Breast epithelium (tissue), 4 donors: ENCODE measurements at places on chromosomes 11 and 22. TPM values are rescaled to one million over a fixed set of nuclear protein-coding genes. Genes with fewer than 3 reads are reported as not detected.

DNA sequence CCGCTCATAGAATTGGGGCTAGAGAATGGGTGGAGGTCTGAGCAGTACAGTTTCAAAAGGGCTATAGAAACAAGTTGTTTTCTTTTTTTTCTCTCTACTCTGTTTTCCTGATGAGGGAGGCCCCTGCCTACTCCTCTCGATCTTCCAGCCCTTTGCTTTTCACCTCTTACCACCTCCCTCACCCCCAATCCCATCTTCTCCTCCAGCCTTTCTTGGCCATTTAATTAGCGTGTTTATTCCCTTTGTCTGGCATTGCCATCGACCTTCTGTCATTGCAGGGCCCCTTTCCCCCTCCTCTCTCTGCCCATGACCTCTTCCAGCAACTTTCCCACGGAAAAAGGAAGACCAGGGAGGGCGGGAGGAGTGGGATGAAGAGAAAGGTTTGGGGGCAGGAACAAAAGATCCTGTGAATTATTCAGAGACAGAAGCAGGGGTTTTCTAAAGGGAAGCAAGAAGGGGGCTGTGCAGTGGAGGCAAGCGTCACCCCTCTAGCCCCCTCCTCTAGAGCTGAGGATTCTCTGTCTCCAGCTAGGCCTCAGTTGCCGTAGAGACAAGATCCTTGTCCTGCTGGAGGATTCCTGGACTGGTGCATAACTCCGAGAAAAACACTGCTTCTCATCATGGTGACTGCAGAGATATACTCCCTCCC lies 12.9 kb downstream of the DTX4 start:
- H3K36me3 ChIP-seq, result no peaks in the 10 kb centered on the region
- peak overlapping the region; percentile 81 for H3K27ac ChIP-seq
- peaks cover 9% of the 10 kb centered on the region for H3K4me1 ChIP-seq
- H3K27me3 ChIP-seq, result no peaks in the 10 kb centered on the region
- no peak overlapping the region for H3K4me3 ChIP-seq
- DNase-seq, result no peak

DNA sequence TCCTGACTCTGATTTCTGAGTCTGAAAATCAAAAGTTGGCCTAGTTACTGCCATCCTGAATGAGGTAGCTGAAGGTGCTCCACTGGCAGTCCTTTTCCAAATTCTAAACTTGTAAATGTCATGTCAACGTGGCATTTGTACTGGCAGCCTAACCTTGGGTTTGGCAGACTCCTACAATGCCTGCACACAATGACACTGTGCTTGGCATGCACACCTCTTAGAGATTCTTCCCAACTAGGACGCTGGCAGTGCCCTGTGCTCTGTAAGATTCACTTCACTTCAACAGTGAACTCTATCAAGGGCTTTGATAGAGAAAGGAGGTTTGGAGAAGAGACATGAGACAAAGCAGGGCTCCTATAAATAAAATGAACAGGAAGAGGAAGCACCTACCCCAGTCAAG lies 21.9 kb upstream of the PPP2R1B start:
- DNase-seq, result no peak
- H3K36me3 ChIP-seq, result no peaks in the 10 kb centered on the region
- no peak overlapping the region for H3K27ac ChIP-seq
- no peaks in the 10 kb centered on the region for H3K4me1 ChIP-seq
- H3K4me3 ChIP-seq, result no peak overlapping the region

DNA sequence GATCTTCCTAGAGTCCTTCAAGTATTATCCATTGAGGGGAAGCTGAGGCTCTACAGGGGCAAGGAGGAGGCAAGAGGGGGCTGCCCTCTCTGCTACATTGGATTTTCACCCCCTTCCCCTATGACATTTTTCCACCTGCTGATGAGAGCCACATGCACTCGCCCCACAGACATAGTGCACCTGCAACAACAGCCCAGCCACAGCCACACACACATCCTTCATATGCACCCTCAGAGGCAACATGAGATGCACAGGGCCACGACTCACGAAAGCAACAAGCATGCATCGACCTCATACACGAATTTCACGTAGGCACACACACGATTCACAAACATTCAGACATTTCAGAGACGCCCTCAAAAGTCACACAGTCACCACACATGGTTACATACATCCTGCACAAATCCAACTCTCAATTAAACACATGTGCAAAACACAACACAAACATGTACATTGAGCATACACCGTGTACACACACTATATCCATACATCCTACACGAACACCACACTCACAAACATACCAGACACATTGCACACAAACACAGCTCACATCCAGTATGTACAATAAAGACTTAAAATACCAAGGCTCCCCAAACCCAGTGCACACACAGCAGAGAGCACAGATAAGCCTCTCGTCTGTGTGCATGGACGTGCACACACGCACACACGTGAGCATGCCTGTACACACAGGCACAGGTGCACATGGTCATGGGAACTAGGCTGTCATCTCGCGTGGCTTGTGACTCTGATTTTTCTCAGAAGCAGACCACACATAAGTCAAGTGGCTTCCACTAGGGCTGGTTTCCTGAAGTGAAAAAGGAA lies 6.3 kb upstream of the LRRC32 start:
- H3K4me1 ChIP-seq, result no peaks in the 10 kb centered on the region
- no peak overlapping the region for H3K27ac ChIP-seq
- no peaks in the 10 kb centered on the region for H3K27me3 ChIP-seq

GRCh38 chr22:34992672-34993071 lies 73.3 kb upstream of the ISX start:
- no peak overlapping the region for H3K4me3 ChIP-seq
- H3K27me3 ChIP-seq, result peaks cover 7% of the 10 kb centered on the region
- no peak for DNase-seq
- no peak overlapping the region for H3K27ac ChIP-seq
- no peaks in the 10 kb centered on the region for H3K4me1 ChIP-seq

GRCh38 chr11:2681408-2682145 lies 18.2 kb downstream of the KCNQ1OT1 start:
- no peaks in the 10 kb centered on the region for H3K27me3 ChIP-seq
- no peak for DNase-seq
- H3K36me3 ChIP-seq, result no peaks in the 10 kb centered on the region
- no peak overlapping the region for H3K27ac ChIP-seq
- H3K4me1 ChIP-seq, result no peaks in the 10 kb centered on the region

- peak; percentile 66 for DNase-seq
- no peaks in the 10 kb centered on the region for H3K4me1 ChIP-seq
- no peaks in the 10 kb centered on the region for H3K27me3 ChIP-seq
- H3K4me3 ChIP-seq, result no peak overlapping the region
These were observed 39.9 kb upstream of the SMIM38 start for GRCh38 chr11:69115586-69116560.

The OR2D2 gene
- total RNA-seq, result 0.44 TPM
